Activated CD4-positive, alpha-beta T cell treated with anti-CD3 and anti-CD28 coated beads, Interleukin-10, Interleukin-2, amounts not matched to agents 100 ng/mL and 50 ng/mL, durations not matched to agents 16 hours and 8 hours (primary cell): ENCODE measurements at places on chromosomes 2 and 18.

GRCh38 chr2:215711471-215712034, 275.7 kb upstream of the FN1 start:
- DNase-seq: no peak

- DNase-seq: no peak
These were observed 100.4 kb upstream of the DDX18 start for GRCh38 chr2:117714110-117714509.

DNA sequence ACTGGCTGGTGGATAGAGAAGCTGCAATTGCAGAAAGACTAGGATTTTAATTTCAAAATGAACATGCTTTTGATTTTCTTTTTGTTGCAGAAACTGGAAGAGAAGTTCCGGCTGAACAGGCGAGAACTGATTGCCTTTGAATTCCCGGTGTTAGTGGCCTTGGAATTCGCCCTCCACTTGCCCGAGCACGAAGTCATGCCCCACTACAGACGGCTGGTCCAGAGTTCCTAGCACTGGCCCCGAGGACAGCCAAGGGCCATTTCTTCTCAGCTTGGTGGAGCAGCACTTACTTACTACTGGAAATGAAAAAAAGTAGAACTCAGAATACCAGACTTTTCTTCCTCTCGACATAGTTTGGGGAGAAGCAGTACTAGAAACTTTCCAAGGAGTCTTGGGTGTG, 121.9 kb downstream of the CABLES1 start:
- DNase-seq: no peak

GRCh38 chr2:735670-736218, 58.5 kb upstream of the TMEM18 start:
- DNase-seq: no peak

GRCh38 chr2:33272001-33272400, 204.4 kb upstream of the RASGRP3 start:
- DNase-seq: peak; percentile 86

GRCh38 chr2:70977605-70978205, 725 bp upstream of the ANKRD53 start:
- DNase-seq: peak; percentile 52

GRCh38 chr2:95043300-95044093, 18.0 kb downstream of the MAL start:
- DNase-seq: peak; percentile 28

GRCh38 chr2:88597168-88597567, 30.1 kb downstream of the EIF2AK3 start:
- no peak for DNase-seq

- peak; percentile 29 for DNase-seq
These were observed 18.5 kb upstream of the POLI start for GRCh38 chr18:54250846-54251261.

DNA sequence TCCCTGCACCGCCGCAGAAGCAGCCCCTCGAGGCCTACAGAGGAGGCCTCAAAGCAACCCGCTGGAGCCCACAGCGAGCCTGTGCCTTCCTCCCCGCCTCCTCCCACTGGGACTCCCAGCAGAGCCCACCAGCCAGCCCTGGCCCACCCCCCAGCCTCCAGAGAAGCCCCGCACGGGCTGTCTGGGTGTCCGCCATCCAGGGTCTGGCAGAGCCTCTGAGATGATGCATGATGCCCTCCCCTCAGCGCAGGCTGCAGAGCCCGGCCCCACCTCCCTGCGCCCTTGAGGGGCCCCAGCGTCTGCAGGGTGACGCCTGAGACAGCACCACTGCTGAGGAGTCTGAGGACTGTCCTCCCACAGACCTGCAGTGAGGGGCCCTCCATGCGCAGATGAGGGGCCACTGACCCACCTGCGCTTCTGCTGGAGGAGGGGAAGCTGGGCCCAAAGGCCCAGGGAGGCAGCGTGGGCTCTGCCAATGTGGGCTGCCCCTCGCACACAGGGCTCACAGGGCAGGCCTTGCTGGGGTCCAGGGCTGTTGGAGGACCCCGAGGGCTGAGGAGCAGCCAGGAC, 31.2 kb downstream of the GPC1 start:
- no peak for DNase-seq

DNA sequence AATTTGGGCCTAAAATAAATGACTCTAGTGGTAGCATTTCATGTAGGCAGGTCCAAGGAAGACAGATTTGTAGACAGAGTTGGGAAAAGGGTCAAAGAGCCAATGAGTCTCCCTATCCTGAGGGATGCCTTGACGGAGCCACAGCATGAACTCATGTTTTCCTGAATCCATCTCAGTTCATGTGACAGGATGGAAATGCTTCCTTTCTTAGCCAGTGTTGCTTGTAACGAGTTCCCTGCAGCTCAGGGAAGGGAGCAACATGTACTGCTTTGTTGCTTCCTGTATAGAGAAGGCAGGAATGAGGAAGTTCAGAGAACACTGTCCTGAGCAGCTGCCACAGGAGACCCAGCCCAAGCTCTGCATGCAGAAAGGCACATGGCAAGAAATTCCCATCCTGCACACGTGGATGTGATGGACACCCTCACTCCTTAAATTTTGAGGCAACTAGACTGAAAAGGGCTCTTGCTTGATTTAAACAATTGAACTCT, 27.9 kb downstream of the TMEM17 start:
- no peak for DNase-seq

DNA sequence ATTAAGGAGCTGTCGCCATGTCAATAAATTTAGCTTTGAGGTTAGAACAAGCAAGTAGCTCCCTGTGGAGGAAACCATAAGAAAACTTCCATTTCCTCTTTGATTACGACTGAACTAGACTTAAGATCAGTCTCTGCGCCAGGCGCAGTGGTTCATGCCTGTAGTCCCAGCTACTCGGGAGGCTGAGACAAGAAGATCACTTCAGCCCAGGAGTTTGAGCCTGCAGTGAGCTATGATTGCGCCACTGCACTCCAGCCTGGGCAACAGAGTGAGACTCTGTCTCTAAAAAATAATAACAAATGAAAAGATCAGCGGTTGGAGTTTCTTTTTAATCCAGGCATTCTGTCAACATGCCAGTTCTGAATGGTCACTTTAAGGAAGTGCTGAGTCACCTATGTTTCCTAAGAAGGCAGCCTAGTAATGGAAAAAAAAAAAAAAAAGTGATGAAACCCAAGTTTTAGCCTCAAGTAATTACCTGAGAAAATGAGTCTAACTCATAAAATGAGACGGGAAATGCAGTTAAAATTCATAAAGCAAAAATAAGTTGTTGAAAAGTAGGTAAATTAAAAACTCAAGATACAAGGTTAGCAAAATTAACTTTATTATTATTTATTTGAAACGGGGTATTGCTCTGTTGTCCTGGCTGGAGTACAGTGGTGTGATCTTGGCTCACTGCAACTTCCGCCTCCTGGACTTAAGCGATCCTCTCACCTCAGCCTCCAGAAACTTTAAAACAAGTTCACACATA, 10.2 kb downstream of the C18orf32 start:
- peak; percentile 33 for DNase-seq

DNA sequence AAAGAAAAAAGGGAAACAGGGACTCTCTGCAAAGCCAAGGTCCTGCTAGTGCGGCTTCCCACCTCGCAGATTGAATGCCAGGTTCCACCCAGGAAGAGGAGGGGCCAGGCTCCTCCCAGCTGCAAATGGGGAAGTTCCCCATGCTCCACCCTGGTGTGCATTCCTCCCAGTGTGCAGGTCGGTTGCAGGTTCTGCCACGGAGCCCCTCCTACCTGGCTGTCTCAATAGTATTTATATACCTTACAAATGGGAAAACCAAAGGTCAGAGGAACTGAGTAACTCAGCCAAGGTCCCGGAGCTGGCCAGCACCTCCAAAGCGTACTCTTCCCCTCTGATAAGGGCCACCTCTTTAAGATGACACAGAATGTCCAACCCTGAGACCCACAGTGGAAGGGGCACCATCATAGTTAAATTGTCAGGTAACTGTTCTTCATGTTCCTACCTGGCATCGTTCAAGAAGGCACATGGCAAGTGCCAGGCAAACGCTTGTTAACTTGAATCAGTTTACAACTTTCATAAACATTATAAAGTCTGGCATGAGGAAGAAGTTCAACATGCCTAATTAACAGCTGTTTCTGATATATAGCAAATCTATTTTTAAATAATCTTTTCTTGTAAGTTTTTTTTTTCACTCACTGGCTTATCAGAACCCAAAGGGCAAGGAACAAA, 35.5 kb downstream of the POU3F3 start:
- DNase-seq: no peak

GRCh38 chr2:148305476-148305875, 284.6 kb downstream of the MBD5 start:
- no peak for DNase-seq

- no peak for DNase-seq
These were observed 151.6 kb downstream of the NRP2 start for GRCh38 chr2:205833864-205834263.

GRCh38 chr2:217105733-217106649, 246.1 kb upstream of the TNP1 start:
- peak; percentile 71 for DNase-seq

- no peak for DNase-seq
These were observed 83.2 kb downstream of the BCL2 start for GRCh38 chr18:63236406-63236805.

DNA sequence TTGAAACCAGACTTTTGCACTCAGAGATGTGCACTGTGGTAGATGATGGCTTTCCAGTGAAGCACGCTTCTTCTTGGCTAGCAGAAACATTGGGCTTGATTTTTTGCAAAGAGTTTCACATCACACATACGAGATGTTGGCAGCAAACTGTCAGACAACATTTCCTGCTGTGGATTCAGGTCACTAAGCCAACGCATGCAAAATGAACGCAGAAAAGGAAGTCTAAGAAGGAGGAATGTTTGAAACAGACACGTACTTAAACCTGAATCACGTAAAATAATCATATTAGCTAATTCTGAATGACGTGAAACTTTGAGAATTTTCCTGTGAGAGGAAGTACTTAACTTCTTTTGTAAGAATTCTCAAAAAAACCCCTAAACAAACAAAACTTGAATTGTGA, 88.1 kb downstream of the EPB41L3 start:
- DNase-seq: peak; percentile 19

DNA sequence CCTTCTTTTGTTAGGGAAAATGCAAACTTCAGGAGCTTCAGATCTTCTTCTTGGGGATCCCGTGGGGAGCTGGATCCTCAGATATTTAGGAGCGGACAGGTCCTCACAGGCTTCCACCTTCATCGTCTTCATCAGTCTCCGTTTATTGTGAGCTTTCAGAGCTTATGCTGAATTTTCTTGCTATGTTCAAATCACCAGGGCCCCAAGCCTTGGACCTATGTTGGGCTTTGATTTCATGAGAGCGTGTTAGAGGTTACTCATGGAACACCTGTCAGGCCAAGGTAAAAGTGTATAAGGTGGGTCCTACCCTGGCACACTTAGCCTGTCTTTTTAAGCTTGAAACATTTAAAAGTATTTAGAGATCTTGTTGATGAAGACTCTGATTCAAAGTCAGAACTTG, 212.9 kb downstream of the FAM210A start:
- no peak for DNase-seq

GRCh38 chr2:48450256-48450655, 79.7 kb upstream of the STON1 start:
- no peak for DNase-seq

GRCh38 chr2:83990636-83991035, 468.4 kb downstream of the SUCLG1 start:
- no peak for DNase-seq

DNA sequence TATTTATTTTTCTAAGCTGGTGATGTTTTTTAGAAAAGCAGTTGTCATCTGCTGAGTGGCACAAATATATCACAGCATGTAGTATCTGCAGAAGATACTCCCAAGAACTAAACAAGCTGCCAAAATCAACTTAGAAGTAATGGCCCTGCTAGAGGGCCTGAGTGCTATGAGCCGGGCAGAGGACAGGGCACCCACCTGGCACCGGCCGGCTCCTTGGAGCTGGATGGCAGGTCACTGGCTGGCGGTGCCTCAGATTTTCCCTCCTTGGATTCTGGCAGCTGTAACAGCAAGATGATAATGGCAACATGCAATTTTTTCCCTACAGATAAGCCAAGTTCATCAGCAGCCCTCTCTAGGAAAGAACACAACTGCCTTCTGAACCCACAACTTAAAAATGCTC, 79.7 kb downstream of the EMILIN2 start:
- no peak for DNase-seq

GRCh38 chr2:162267496-162267895, 24.3 kb upstream of the FAP start:
- no peak for DNase-seq

DNA sequence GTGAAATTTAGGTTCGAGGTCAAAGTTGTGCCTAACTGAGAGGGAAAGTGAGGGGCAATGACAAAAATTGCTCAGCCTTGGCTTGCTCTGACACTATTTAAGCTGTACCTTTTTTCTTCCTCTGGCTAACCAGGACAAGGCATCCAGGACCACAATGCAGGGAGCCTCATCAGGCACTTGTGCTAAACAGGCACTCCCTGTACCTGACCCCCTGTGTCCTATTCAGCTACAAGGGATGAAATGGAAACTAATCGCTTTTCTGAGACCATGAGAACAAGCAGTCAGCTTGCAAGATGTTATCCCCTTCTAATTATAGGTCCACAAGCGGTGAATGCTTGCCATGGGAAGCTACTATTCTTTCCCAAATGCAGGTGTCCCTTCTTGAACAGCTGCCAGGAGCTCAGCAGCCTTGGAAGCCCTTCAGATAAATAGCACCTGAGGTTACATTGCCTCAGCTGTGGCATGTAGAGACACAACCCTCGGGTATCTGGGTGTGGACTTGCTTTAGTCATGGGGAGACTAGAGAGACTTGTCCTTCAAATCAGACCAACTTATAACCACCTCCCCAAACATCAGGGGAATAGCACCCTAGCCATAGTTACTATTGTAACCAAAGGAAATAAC, 19.1 kb upstream of the ITGA6 start:
- no peak for DNase-seq

DNA sequence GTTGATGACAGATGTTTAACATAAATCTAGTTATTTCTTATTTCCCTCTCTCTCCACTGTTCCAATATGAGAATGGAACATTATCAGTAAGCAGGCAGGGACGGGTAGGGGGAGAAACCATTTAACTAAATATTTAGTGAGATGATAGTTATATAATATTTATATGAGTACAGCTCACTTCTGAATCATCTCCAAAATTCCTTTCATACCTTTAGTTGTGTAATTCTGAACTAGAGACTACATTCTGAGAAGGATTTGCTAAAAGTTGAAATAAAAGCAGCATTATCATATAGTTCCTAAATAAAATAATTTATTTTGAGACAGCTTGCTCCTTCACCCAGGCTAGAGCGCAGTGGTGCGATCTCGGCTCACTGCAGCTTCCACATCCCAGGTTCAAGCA, 41.4 kb downstream of the B4GALT6 start:
- DNase-seq: no peak
